ENCODE measurements at places on chromosomes 6 and 20.

DNA sequence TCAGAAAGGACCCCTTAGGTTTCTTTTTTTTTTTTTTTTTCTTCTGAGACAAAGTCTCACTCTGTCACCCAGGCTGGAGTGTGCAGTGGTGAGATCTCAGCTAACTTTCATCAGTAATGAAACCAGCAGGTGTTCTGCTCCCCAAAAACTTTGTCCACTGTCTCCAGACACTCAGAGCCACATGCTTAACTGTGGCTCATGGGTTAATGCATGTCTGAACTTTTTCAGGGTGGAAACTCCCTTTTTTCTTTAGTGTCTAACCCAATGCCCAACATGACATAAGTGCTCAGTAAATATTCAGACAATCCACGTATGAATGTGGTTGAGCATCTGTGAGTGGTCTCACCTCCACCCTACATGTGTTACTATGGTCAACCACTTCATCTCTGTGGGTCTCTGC, 45.4 kb downstream of the MYB start:
- DNase-seq, result no peak

GRCh38 chr6:45698046-45698445, 317.6 kb downstream of the CLIC5 start:
- no peak for DNase-seq

GRCh38 chr6:157629220-157629619, 193.8 kb upstream of the SNX9 start:
- DNase-seq, result no peak

- no peak for DNase-seq
Observed at GRCh38 chr6:53066874-53067706, 1.9 kb downstream of the FBXO9 start.

DNA sequence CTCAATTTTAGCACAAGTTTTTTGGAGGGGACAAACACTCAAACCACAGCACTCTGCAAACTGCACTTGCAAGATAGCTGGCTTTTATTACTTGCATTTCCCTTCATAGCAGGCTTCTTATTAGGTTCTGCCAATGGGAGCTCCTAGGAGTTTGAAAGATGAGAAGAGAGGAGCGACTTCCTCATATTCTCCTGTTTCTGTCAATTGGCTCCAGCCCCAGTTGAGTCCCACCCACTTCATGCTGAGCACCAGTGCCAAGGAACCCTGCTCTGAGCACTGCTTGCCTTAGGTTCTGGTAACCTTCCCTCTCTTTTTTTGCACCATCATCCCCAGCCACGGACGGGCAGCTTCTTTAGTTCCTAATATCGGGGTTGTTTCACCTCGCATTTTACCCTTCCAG, 67.9 kb downstream of the PSMB1 start:
- DNase-seq, result no peak

- no peak for DNase-seq
Observed at GRCh38 chr6:31400467-31401289, 2.7 kb upstream of the MICA start.

DNA sequence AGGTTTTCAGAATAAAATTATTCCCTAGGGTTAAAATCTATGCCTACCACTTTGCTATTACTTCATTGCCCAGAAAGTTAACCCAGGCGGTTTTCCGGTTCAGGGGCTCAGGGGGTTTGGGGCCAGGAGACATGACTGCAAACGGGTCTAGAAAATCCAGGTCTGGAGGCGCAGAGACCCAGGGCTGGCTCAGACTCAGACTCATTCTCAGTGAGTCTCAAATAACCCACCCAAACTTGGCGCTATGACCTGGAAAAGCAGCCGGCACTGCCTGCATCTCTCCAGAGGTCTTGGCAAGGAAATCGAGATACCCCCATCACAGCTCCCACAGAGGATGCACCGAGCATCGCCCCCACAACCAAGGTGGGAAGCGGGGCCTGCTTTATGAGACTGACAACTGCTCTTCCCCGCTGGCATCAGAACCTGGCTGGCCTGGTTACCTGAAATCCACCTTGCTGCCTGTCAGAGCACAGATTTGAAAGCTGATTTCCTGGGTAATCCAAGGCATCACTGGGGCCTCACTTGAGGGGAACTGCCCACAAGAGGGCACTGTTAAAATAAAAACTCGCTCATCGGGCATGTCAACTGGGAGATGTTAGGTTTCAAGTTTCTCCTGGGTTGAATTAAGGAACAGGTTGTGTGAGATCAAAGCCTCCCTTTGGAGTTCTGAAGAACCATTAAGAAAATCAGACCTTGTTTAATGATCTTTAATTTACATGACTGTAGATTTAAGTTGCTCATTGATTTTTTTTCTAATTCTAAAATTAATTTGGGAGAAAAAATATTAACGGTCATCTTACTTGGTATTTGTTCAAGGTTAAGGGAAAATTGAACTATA, 55.1 kb downstream of the KIF16B start:
- peak; percentile 20 for DNase-seq

GRCh38 chr20:49630396-49630951, 62.5 kb upstream of the PTGIS start:
- no peak for DNase-seq

DNA sequence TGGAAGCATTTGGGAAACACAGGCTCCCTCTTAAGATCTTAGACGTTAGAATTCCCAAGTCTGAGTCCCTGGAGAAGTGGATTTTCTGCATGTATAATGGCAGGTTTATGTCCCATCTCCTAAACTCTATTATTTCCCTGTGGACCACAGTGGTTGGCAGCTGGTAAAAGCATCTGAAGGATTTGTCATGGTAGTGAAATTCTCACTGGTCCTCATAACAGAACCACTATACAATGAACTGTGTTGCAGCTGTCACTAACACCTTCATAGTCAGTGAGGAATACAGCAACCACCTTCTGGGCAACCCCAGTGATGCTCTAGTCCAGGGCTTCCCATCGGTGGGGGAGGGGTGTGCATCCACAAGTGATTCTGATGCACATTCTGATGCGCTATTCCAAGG, 396.9 kb downstream of the ZFAND3 start:
- no peak for DNase-seq

- DNase-seq, result peak; percentile 45
Observed at GRCh38 chr6:83511901-83512681, at the start of gene PRSS35. Gene PRSS35 (plus strand): TSS chr6:83512534. CDS start chr6:83523442, 10,908 bp downstream.

- DNase-seq, result no peak
Observed at GRCh38 chr20:10554285-10554684, 119.2 kb downstream of the SLX4IP start.

DNA sequence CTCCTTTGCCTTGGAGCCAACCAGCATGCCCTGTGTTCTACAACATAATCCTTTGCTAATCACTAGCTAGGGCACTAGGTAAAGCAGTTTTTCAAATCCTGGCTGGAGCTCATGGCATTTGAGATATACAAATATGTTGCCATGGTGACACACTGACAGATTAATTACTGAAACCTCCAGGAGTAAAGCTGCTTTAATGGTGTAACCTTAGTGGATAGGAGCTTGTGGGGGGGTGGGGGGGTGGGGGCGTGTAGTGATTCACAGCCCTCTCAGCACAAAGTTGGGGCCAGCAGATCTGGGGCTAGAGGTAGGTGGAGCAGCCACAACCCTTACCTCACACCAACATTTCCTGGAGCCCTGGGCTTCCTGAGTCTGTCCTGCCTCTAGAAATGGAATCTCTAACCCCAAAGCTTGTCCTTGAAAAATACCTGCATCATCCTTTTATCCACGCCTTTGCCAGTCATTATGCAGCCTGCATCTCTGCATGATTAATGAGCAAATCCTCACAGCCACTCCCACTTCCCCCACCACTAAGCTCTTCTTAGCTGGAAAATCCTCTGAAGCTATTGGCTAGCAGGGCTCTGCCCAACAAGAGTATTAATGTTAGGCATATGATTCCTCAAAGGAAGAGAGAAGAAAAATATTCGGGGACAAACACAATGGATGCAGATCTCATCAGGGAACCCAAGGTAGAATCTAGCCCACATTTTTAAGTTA, 84.5 kb upstream of the PRND start:
- peak; percentile 1 for DNase-seq

GRCh38 chr20:31969991-31970390, 2.0 kb downstream of the XKR7 start:
- DNase-seq, result no peak

DNA sequence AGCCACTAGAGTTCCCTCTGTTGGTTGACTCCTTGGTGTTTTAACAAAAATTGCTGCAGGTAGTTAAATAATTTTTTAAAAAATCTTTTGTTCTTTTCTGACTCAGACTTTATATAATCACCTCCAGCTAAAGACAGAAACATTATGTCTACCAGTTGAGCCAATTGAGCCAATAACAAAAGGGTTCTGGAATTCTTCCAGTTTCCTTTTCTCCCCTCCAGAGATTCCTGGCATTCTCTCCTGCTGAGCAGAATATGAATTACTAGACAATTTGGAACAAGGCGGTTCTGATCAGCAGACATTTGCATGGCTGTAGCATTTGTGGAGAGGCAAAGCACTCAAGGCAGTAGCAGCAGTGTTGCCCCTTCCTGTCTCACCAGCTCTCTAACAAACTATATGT, 144.0 kb upstream of the SLC35B3 start:
- DNase-seq, result no peak

- no peak for DNase-seq
Observed at GRCh38 chr6:6760002-6760401, 171.5 kb downstream of the LY86 start.

- no peak for DNase-seq
Observed at GRCh38 chr20:1707588-1708449, 50.2 kb upstream of the SIRPG start.

DNA sequence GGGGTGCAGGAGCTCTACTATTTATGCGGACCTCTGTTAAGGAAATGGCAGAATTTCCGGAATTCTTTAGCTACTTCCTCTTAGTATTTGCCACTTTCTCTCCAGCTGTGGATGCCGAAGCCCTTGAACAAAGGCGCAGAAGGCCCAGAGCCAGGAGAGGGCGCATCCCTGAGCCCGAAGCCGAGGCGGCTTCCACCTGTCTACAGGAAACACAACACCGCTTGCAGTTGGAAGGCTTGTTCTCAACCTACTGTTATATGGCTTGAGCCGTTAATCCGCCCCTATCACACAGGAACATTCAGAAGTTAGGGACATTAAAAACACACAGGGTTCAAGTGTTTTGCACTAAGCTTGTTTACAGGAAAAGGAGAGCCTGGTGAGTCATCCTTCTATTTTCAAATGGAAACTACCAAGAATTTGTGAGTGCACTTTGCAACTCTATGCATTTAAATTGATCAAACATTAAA, 417.1 kb downstream of the BCKDHB start:
- no peak for DNase-seq

DNA sequence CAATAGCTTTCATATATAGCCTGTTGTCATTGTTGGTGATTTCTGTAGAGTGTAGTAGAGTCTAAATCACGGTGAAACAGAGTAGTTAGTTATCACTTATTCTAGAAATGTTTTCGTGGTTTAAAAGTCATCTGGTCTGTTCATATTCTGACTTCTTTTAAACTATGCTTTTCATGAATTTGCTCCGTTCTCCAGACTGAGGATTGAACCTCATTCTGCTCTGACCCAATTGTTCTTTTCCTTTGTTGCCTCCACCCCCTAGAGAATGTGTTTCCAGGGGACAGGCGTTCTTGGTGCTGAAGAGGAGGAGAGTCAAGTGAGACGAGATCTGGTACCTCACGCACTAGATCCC, 748 bp upstream of the ZNF292 start:
- DNase-seq, result no peak

DNA sequence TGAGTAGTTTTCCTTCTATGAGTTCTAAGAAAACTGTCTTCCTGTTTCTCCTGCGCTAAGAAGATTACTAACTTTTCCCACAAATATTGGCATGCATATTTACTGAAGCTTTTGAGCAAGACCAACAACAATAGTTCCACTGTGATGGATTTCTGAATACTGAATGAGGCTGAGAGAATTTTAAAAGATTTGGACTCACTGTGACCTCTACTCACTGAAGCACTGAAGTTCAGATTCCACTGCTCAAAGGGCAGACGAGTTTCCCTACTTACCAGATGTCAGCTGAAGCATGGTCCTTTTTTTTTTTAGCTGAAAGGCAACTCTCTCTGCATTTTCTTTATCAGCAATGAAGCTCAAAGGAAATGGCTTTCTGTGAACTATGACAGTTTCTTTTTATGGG, 718.5 kb downstream of the RFPL4B start:
- no peak for DNase-seq

DNA sequence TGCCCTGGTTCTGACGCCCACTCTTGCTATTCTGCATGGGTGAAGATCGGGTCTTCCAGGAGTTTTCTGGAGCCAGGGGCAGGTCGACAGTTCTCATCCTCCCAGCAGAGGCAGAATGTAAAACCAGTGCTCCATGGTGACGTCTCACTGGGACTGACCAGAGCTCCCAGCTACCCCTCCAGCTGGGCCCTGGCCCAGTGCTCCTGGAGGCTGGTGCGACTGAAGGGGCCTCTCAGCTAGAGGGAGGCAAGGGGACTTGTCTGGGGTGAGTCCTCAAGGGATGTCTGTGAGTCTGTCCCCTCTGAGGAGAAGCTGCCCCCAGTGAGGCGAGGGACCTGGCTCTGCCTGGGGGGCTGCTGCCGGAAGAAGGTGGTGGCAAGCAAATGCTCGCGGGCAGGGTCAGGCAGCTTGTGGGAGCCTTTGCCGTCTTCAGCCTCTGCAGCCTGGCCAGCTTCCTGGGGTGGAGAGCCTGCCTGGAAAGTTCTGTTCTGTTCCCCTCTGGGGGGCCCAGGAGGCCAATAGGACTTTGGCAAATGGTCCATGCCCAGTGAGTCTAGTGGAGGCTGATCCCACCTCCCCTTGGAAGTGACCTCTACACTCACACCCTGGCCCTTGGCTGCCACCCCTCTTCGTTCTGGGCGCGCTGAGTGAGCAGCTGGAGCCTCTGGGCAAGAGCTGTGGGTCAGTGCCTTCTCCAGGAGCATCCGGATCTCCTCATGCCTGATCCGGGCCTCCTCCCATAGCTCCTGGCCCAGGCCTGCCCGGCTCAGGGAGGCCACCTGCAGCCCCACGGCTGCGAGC, 47.5 kb downstream of the KIAA1755 start:
- DNase-seq, result no peak

DNA sequence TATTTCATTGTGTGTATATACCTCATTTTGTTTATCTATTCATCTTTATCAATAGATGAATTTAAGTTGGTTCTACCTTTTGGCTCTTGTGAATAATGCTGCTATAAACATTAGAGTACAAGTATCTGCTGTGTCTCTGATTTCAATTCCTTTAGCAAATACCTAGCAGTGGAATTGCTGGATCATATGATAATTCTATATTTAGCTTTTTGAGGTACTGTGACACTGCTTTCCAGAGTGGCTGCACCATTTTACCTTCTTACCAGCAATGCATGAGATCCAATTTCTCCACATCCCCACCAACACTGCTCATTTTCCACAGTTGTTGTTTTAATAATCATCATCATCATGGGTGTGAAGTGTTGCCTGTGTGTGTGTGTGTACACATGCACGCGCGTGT, 182.3 kb downstream of the MBOAT1 start:
- no peak for DNase-seq
